Cortex of kidney (tissue), 1 donor: ENCODE measurements at places on chromosomes 7 and 10.

GRCh38 chr10:85916994-85917573 is 449.5 kb downstream of the GRID1 start:
- DNase-seq: no peak

DNA sequence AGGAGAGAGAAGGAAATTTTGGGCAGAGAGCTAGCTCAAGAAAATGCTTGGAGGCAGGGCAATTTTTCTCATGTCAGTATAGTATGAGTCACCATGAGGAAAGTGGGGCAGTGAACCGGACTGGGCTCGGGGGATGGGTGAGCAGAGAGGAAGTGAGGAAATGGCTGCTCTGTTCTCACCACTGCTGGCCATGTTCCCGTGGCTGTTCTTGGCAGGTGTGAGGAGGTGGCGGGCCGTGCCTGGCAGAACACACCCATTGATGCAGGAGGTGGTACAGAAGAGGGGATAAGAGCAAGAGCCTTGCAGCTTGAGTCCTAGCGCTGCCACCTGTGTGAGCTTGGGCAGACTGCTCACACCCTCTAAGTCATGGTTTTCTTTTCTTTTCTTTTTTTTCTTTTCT is 304.4 kb upstream of the LYZL1 start:
- DNase-seq: no peak

- DNase-seq: no peak
Observed at GRCh38 chr10:117476281-117476680, 66.3 kb upstream of the EMX2 start.

GRCh38 chr7:33831389-33832141 is 73.8 kb upstream of the BMPER start:
- DNase-seq: no peak

DNA sequence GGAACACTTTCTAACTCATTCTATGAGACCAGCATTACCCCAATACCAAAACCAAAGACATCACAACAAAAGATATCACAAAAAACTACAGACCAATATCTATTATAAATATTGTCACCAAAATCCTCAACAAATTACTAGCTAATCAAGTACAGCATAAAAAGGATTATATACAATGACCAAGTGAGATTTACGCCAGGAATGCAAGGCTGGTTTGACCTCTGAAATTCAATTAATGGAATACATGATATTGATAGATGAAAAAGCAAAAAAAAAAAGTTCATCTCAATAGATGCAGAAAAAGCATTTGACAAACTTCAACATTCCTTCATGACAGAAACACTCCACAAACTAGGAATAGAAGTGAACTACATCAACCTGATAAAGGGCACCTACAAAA is 175.3 kb downstream of the LCOR start:
- no peak for DNase-seq

GRCh38 chr7:123748171-123748733 is 551 bp downstream of the WASL start:
- DNase-seq: no peak

GRCh38 chr10:68046642-68047041 is 28.4 kb downstream of the HERC4 start:
- no peak for DNase-seq

- DNase-seq: no peak
Observed at GRCh38 chr7:128774029-128774689, 1.4 kb downstream of the OPN1SW start.

DNA sequence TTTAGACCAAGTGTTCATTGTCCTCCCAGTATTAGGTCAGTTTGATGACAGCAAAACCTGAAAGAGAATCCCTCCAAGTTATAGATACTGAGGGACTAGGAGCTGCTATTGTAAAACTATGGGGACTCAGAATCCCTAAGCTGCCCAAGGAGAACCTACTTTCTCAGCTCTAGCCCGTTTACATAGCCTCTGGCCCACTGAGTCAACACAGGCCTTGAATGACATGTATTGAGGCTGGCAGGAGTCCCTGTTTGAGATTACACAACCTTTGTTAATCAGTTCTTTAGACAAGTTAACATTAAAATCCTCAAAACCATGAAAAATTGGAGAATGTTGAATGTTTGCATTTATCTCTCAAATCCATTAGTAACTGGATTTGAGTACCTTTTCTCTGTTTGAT is 1079.0 kb downstream of the KCNMA1 start:
- no peak for DNase-seq

GRCh38 chr10:88111294-88111693 is 247.9 kb downstream of the PTEN start:
- DNase-seq: no peak

DNA sequence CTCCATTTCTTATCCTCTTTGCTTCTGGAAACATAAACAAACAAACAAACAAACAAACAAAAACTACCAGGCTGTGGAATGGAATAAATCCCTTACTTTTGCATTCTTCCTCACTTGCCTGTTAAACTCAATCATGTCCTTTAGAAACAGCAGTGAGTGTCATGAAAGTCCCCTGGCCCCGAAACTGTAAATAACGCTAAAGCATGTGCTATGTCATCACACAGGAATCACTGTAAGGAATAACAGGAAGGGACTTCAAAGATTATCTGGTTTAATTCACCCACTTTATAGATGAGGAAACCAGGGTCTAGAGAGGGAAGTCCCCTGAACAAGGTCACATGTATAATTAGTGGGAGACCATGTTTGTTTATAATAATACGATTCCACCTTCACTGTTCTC is 159.4 kb upstream of the MEOX2 start:
- DNase-seq: no peak

DNA sequence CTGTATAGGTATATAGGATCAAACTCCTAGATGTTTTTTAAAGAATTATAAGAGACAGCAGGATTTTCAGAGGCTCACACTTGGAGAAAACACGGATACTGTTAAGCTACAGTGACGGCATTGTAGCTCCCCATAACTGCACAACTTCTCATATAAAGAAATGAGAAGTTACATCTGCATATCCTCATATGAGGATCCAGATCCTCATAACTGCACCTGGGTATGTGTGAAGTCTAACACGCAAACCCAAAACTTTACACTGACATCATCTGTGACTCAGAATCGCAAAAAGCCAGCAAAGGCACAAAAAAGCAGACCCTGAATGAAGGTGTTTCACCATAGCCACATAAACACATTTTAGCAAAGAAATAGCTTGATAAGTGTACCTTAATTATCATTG is 34.1 kb downstream of the NEBL start:
- no peak for DNase-seq

GRCh38 chr10:33160151-33160550 is 174.3 kb downstream of the NRP1 start:
- no peak for DNase-seq

- no peak for DNase-seq
Observed at GRCh38 chr10:5945561-5946418, 31.6 kb downstream of the IL15RA start.

- DNase-seq: no peak
Observed at GRCh38 chr7:129803546-129804081, 149.1 kb downstream of the UBE2H start.

DNA sequence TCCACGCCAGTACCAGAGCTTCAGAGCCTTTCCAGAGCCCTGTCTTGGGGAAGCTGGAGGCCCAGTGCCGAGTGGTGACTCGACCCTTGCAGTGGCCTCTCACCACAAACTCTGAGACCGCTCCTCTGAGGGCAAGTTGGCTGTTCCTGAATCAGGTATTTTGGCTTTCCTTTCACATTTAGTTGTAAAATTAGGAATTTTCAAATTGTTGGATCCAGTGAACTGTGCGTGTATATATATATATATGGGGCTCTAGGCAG is 128.7 kb upstream of the UNC5B start:
- DNase-seq: no peak

DNA sequence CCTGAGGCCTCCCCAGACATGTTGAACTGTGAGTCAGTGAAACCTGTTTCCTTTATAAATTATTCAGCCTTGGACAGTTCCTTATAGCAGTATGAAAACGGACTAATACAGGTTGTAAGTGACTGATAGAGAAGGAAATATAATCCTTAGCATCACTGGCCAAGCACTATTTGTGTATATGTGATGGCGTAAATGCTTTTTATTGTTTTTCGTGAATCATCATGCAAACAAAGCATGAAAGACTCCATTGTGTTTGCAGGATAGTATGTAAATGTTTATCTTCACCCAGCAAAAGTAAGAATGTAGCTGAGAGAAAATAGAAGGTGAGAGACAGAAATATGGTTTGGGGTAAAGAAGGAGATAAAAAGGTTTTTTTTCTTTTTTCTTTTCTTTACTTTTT is 92.5 kb upstream of the LRGUK start:
- DNase-seq: no peak

DNA sequence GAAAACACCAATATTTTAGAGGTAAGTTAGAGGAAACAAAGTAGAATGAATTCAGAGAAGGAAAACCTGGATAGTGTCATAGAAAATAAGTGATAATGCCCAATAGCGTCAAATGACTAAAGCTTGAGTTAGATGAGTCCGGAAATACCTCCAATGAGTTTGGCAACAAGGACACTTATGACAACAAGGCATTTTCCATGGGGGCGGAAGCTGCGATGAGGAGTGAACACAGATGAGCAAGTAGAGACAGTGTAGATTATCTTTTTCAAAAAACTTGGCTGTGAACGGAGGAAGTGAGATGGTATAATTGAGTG is 383 bp upstream of the R3HCC1L start:
- DNase-seq: no peak

GRCh38 chr7:155495440-155496248 is 37.7 kb downstream of the EN2 start:
- no peak for DNase-seq

DNA sequence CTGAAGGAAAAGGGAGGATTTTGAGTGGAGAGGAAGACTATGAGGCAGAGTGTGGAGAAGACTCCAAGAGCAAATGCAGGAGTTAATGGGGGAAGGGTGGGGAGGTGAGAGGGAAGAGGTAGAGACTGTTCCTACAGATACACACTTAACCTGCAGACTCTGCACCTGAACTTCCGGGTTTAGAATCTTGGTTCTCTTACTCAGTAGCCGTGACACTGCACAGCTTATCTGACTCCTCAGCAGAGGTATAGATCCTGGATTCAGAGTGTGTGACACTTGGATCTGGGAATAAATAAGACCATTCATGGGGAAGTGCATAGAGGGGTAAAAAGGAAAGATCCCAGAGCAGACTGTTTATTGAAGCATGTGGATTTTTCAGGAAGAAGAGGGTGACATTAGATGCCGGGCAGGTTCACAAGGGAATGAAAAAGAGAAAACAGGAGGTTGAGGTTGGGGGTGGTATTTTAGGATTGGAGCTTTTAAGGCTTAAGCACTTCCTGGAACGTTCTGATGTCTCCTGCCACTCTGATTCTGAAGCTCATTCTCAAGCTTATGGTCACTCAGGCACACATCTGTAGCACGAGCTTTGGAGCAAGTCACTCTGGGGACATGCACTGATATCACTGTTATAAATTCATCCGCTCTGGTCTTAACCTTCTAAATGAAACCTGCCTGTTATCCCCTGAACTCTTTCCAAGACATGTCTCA is 5.7 kb upstream of the ZC3HAV1L start:
- no peak for DNase-seq

DNA sequence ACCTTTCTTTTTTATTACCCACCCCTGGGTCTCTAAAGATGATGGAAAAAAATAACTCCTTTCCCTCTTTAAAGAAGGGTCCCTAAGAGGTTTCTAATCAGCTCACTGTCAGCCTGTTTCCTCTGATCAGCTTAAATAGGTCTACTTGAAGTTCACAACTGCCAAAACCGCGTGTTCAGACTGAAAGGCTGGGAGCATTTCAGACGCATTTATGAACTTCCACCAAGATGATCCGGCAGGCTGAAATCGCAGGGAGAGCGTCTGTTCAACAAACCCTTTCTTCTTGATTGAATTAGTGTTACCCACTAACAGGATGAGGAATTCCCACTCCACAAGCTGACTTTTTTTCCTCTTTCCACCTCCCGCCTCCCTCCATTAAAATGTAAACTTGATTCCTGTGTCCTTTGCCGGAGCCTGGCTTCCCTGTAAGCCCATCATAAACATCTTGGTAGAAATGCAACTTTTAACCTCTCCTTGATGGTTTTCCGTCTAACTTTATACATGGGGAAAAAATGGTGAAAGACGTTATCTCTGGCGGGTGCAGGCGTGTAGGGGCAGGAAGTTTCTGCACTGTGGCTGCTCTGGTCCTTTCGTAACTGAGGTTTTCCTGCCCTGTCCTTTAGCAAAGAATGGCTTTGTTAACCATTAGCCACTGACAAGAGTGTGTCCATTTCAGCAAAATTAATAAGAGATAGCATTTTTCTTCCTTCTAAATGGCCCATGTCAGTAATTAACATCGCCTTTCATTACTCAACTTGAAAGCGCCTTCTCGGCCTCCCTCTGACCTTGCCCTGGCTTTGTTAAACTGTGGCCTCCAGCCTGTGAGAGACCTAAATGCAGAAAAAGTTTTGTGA is 130.7 kb downstream of the BAMBI start:
- DNase-seq: no peak

DNA sequence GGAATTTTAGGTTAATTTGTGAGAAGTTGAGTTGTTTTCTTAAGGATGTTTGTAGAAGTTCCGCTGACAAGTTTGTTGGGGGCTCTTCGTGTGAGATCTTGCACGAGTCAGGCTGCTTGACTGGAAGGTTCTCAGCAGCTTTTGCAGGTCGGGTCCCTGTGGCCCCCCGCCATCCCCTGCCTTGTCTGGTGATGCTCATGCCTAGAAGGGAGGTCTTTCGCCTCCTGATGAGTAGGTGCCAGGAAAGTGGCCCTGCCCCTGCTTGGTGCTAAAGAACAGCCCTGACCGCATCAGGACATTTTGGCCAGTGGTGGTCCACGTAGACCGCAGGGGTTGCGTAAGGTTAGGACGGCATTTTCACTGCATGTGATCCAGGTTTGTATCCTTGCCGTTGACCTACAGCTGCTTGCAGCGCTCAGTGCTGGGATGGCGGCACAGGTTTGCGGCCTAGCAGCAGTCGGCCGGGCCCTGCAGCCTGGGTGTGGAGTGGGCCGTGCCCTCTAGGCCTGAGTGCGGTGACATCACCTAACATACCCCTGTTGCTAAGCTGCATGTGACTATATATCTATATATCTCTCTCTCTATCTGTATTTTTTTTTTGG is 62.4 kb downstream of the DNAJB6 start:
- no peak for DNase-seq

GRCh38 chr10:6995831-6996230 is 415.0 kb downstream of the SFMBT2 start:
- DNase-seq: no peak

- no peak for DNase-seq
Observed at GRCh38 chr10:58137813-58138212, 129.9 kb downstream of the IPMK start.

- DNase-seq: no peak
Observed at GRCh38 chr10:70462349-70462984, 16.1 kb upstream of the PALD1 start.

DNA sequence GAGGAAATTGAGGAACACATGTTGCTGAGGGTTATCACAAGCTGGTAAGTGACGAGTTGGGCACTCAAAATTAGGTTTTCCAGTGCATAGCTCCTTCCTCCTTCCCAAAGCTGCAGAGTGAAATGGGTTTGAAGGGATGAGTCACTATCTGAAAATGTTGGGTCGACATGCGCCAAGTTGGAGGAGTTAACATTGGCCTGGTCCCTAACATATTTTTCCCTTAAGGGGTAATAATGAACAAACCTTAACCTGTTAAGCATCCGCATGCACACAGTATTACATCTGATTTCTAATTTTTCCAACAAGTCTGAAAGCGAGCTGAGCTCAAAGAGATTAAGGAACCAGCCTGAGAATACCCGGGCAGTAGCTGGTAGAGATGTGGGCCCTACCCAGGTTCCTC is 20.7 kb upstream of the TECTB start:
- no peak for DNase-seq
